Cerebellar nuclear complex (tissue), 1 donor: ENCODE measurements at places on chromosomes 16 and 17.

DNA sequence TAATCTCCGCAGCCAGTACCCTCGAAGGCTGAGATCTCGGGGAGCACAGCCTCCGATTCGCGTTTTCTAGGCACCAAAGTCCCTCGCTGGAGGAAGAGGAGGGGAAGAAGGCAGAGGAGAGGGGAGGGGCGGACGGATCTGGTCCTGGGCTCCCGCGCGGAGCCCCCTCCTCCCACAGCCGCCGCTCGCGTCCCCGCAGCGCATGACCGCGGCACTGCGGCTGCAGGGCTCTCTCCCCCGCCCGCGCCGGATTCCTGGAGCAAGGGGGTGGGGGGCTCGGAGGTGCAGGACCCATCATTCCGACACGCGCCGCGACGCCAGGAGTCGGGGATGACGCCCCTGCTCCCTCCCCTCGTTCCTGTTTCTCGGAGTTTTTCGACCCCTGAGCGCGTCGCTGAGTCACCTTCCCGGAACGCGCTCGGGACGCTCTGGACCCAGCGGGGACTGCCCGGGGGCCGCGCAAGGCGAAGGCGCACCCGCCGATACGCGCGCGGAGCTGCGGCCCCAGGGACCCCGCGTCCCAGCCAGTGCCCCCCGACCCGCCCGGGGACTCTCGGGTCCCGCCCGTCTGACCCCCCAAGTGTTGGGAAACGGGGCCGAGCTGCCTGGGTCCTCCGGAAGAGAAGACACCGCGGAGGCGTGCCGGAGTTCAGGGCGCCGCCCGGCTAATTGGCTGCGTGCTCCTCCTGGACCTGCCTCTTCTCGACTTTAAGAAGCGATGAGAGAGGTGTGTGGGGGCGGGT is 1.4 kb upstream of the SPHK1 start:
- no peak for DNase-seq

DNA sequence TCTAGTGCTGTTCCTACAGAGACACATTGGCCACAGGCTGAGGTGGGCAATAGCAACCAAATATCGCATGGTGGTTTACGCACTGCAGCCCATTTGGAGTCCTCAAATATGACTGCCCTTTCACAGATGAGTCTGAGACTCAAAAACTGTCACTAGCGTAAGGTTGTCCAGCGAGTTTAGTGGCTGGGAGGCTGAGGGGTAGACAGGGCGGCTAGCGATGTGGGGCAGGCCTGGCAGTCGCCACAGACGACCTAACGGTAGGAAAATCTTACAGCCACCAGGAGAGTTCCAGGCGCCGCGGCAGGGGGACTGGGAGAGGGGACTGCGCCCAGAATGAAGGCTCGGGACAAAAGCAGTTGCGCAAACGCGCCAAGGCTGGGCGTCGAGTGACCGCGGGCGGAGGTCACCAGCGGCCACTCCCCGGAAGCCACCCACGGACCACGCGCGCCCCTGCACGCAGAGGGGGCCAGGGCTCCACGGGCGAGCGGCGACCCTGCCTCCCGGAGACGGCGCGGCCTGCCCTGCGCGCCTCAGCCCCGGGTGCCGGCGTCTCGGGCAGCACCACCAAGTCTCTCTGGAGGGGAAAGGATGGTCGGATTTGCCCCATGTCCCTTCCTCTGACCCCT is 699 bp upstream of the MAP1LC3B start:
- no peak for DNase-seq

DNA sequence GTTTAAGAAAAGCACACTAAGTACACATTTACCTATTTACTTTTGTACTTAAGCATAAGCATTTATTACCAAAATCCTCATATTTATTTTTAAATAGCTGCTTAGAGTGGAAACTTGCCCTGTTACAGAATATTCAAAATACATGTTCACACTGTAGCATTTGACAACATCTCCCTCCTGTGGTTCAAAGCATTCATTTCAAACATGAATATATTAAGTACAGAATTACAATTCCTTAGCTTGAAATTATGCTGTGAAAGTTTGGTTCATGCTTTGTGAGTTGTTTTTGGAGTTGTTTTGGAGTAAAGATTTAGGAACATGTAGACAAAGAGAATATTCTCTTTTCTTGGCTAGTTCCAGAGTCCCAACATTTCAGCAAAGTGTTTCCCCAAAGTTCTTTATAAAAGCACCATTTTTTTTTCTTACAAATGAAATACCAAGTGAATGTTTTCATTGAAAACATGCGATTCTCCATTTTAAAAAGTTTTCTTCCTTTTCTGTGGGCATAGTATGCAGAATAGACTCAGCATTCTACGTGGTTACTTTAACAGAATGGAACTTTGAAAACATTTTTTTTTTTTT is 33.2 kb downstream of the TUBD1 start:
- DNase-seq, result no peak

- no peak for DNase-seq
Observed at GRCh38 chr16:56911771-56912571, 20.0 kb upstream of the HERPUD1 start.

- no peak for DNase-seq
Observed at GRCh38 chr16:19228052-19228451, 57.5 kb upstream of the CLEC19A start.

DNA sequence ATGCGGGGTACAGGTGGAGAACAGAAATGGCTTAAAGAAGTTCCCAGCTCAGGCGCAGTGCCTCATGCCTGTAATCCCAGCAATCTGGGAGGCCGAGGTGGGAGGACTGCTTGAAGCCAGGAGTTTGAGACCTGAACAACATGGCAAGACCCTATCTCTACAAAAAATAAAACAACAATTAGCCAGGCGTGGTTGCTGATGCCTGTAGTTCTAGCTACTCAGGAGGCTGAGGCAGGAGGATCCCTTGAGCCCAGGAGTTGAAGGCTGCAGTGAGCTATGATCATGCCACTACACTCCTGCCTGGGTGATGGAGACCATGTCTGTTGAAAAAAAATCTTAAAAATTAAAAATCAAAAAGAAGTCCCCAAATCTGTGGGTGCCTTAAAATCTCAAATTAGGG is 228.3 kb upstream of the WSB1 start:
- no peak for DNase-seq

GRCh38 chr16:84378099-84378498 is 9.8 kb downstream of the ATP2C2 start:
- DNase-seq, result no peak

GRCh38 chr17:50289278-50289677 is 15.0 kb downstream of the TMEM92 start:
- DNase-seq, result no peak
